Activated T-cell treated with anti-CD3 and anti-CD28 coated beads for 1 hour (primary cell): ENCODE measurements at places on chromosomes 7 and 10.

DNA sequence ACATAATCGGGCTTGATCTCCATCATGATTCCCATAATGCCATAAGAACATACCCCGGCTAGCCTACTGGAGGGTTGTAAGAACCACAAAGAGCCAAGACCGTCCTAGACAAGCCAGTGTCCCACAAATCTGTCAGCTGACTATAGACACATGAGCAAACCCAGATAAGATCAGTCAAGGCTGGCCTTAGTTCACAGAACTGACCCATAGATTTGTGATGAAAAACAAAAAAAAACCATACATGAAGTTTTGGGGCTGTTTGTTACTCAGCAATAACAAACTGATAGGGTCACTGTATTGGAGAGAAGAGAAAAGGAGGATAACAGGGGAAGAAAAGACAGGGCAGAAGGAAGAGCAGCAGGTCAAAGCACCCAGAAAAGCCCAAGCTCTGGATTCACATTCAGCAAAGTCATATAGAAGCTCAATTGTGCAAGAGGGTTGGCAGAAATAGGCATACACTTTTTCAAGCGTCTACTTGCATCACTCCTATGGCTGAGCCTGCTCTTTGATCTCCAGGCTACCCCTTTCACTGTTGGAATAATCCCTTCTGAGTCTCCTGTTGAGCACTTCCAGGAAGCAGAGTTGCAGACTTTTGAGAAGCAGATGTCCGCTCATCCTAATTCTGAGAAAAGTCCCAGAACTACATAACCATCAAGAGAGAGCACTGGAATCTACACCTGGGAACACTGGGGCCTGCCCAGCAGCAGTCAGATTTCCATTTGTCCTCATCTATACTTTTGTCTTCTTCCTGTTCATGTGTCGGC, 122.0 kb upstream of the HABP2 start:
- no peak for DNase-seq

- no peak for DNase-seq
Observed at GRCh38 chr10:8462565-8462964, 408.1 kb downstream of the GATA3 start.

- no peak for DNase-seq
Observed at GRCh38 chr10:93410697-93411348, 71.3 kb downstream of the MYOF start.

- no peak for DNase-seq
Observed at GRCh38 chr10:15137636-15138035, 30.9 kb downstream of the NMT2 start.

DNA sequence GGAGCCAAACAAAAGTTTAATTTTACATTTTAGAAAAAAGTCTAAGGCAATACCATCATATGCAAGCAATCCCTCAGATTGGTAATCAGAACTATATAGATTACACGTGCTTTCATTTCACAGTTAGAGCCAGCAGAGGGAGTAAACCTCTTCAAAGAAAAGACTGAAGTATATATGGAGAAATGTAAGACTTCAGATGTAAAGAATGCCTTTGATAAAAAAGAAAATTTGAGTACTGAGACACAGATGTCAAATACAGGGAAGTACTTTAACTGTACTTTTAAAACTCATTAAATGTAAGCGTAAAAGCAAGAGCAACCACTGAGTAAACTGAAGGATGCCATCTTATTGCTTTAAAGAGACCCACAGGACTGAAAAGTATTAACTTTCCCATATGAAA, 101.4 kb upstream of the FAM133B start:
- no peak for DNase-seq

- DNase-seq = no peak
Observed at GRCh38 chr7:2115760-2116447, 116.8 kb downstream of the MAD1L1 start.

- DNase-seq = no peak
Observed at GRCh38 chr7:77913977-77914607, 115.5 kb downstream of the PHTF2 start.

DNA sequence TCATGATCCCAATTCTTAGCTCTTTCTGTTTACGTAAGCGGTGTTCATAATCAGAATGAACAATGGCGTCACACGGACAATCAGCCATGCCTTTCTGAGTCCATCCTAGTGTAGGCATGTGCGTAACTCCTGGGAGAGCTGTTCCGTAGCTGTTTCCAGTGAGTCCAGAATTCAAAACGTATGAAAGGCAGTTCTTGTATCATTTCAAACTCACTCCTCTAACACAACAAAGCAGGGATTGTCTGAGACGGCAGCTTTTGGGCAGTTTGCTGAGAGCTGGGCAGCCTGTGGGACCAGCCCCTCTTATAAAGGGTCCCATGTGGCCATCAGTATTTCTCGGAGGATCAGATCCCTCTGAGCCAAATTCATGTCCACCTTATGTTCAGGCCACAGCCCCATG, 43.4 kb downstream of the PSPH start:
- DNase-seq = no peak

- no peak for DNase-seq
Observed at GRCh38 chr7:157674715-157675426, 338.1 kb downstream of the DNAJB6 start.

DNA sequence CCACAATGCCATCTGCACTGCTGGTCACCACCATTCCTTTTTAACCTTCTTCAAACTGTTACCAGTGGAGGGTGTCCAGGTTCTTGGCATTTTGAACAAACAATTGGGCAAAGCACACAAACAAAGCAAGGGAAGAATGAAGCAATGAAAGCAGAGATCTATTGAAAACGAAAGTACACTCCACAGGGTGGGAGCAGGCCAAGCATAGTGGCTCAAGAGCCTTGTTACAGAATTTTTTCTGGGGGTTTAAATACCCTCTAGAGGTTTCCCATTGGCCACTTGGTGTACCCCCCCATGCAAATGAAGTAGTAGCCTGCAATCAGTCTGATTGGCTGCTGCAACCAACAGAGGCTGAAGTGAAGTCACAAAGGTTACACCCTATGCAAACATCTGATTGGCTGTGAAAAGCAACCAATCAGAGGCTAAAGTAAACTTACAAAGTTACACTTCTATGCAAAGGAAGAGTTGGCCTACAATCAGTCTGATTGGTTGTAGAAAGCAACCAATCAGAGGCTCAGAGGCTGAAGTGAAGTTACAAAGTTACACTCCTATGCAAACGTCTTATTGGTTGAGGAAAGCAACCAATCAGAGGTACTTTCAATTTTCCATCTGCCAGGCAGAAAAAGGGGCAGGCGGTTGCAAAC, 103.2 kb upstream of the WAC start:
- DNase-seq = no peak
